ENCODE measurements at places on chromosomes 13 and 19.

- no peak for DNase-seq
Observed at GRCh38 chr19:46502891-46503290, 7.2 kb upstream of the PNMA8B start.

DNA sequence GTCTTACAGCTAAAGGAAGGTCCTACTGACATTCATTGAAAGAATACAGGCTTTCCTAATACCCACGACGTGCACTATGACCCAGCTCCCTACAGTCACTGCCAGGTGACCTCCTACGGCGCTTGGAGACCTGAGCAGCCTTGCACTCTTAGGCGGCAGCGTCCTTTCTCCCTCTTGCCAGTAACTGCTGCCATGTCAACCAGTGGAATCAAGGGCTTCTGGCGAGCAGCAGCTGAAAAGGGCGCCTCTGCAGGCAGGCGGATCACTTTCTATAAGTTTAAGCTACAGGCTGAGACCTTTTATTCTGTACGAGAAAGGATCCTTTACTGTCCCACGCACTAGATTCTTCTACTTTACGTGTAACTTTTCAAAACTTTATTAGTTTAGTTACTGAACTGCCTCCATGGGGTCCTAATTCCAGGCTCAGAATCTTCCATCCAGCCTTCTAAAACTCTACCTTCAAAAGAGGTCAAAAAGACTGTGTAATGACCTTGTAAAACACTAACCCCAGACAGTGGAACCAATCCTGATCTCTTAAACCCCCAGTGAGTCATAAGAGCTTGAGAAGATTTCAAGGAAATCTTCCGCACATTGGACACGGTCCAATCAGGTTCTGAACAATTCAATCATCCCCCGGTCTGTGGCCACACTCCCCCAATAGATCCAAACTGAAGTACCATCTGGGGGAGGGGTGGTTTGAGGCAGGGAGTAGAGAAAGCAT, 1.9 kb downstream of the KCTD12 start:
- DNase-seq = peak; percentile 24

- no peak for DNase-seq
Observed at GRCh38 chr19:48967346-48968178, 2.5 kb downstream of the FTL start.

GRCh38 chr13:113146750-113147149, 11.7 kb upstream of the PROZ start:
- no peak for DNase-seq

GRCh38 chr13:41419206-41419605, 38.1 kb upstream of the RGCC start:
- no peak for DNase-seq

GRCh38 chr19:33089010-33089409, 8.0 kb downstream of the GPATCH1 start:
- DNase-seq = no peak

- DNase-seq = no peak
Observed at GRCh38 chr13:48040896-48041295, 3.4 kb downstream of the NUDT15 start.

- DNase-seq = peak; percentile 6
Observed at GRCh38 chr19:13952931-13953531, 722 bp downstream of the DCAF15 start.

DNA sequence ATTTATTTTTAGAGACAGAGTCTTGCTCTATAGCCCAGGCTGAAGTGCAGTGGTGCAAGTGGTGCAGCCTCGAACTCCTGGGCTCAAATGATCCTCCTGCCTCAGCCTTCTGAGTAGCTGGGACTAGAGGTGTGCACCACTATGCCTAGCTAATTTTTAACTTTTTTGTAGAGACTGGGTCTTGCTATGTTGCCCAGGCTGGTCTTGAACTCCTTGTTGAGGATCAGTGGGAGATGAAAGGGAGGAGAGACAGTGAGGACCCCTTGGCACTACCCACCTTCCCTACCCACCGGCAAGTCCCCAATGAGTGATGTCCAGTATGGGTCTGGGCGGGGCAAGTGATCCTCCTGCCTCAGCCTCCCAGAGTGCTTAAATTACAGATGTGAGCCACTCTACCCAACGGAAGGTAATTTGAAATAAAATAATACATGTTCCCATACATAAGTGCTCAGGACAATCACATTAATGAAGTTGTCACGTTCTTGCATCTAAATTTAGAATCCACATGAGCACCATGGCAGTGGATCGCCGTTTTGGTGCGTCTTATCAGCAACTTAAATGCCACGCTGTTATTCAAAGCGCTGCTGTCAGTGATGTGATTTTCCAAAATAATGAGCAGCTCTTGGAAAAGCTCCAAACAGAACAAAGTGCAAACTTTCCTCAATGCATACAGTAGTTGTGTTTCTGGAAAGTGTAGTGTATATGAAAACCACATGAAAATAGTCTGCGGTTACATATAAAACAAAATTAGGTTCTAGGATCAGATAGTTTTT, 5.9 kb upstream of the ARL11 start:
- no peak for DNase-seq

DNA sequence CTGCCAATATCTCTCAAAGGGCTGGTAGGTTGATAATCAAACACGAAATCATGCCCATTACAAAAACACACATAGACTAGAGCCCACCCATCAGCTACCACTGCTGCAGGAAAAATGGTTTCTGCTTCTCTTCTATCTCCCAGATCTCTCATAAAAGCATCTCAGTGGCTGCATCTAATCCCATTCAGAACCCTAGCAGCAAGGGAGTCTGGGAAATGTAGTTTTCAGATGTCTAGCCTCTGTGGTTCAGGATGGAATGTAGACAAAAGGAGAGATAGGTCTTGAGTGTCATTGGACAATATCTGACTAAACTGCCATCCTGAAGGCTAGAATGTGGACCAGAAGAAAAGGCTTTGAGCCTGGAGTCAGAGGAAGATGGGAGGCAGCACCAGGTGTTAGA, 32.1 kb downstream of the RDH8 start:
- DNase-seq = peak; percentile 40

GRCh38 chr19:6274756-6275155, 5.0 kb downstream of the MLLT1 start:
- no peak for DNase-seq

DNA sequence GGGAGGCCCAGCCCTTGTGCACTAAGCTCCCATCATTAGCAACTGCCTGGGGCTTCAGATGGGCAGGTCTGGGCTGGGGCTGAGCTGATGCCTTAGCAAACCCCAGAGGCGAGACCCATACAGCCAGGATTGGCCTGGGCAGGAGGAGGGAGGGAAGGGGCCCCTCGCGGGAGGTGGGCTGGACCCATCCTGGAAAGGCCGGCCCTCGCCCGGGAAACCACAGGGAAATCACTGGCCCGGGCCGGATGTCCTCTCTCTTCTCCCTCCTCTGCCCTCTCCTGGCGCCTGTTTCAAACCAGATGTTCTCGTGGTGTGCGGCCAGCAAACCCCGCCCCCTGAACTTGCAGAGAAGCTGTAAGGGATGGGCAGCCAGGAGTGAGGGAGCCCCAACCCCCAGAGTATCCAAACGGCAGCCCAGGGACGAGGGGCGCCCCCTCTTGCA, 43.1 kb downstream of the TMEM255B start:
- DNase-seq = peak; percentile 35

GRCh38 chr19:42111384-42111783, 20.9 kb downstream of the POU2F2 start:
- DNase-seq = no peak

GRCh38 chr19:5547881-5548280, 19.9 kb downstream of the TINCR start:
- peak; percentile 77 for DNase-seq

GRCh38 chr13:99972190-99972731, 694 bp upstream of the ZIC5 start:
- no peak for DNase-seq

- DNase-seq = no peak
Observed at GRCh38 chr13:114204894-114205293, 25.8 kb downstream of the CFAP97D2 start.

DNA sequence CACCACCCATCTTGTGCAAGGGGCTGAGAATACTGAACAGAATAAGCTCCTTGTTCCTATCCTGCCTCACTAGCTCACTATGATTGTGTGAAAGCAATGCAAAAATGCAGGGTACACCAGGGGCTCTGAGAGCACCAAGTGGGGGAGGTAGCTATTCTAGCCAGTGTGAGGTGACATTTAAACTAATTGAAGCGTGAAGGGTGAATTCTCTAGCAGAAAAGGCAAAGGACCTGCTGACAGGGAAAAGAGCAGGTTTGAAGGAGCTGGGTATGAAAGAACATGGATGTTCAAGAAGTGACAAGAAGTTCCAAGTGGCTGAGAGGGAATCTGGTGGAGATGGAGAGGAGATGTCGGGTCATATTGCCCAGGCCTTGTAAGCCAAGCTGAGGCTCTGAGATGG, 64.2 kb downstream of the SIAH3 start:
- DNase-seq = no peak

DNA sequence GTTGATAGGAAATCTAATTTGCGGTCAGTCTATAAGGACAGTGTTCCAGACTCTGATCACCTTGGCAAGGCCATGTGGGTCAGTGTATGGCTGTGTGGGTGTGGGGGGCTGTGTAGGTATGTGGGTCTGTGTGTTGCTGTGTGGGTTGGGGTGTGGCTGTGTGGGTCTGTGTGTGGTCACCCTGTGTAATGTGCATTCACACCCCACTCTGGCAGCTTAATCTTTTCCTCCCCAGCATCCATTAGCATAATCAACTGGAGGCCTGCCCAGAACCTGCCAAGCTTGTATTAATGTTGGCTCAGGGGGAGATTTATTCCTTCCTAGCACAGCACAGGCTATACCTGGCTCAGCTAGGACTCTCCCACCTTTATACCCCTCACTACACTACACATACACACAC, 203.2 kb downstream of the TUBA3C start:
- DNase-seq = no peak

GRCh38 chr19:1467490-1468273, 11.3 kb downstream of the C19orf25 start:
- no peak for DNase-seq

DNA sequence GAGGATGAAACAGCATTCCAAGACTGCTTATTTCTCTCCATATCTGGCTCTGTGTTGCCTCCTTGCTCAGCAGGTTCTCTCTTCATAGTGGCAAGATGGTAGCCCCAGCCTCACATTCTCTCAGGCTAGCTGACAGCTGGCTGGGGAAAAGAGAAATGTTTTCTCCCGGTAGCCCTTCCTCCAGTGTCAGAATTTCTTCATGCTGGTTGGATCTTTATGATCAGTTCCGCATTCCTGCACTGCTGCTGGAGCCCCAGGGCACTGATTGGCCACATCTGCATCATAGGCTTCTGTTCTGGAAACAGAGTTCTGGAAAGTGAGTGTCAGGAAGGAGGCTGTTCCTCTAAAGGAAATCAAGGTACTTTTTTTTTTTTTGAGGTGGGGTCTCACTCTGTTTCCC, 24.6 kb downstream of the POP4 start:
- no peak for DNase-seq

DNA sequence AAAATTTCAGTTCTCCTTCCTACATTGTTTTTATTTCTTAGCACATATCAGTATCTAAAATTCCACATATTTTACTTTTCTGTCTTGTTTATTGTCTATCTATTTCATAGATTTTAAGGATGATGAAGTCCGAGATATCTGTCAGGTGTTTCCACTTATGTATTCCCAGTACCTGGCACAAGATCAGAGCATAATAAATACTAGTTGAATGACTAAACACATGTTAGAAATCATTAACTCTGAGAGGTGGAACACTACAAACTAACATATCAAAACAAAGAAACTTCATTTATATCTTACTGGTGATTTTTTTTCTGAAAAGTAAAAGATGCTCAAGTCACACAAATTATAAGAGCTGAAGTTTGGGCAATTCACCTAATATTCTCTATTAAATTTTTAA, 1208.3 kb downstream of the PCDH9 start:
- no peak for DNase-seq

GRCh38 chr13:77423296-77423695, 96.4 kb upstream of the MYCBP2 start:
- no peak for DNase-seq

DNA sequence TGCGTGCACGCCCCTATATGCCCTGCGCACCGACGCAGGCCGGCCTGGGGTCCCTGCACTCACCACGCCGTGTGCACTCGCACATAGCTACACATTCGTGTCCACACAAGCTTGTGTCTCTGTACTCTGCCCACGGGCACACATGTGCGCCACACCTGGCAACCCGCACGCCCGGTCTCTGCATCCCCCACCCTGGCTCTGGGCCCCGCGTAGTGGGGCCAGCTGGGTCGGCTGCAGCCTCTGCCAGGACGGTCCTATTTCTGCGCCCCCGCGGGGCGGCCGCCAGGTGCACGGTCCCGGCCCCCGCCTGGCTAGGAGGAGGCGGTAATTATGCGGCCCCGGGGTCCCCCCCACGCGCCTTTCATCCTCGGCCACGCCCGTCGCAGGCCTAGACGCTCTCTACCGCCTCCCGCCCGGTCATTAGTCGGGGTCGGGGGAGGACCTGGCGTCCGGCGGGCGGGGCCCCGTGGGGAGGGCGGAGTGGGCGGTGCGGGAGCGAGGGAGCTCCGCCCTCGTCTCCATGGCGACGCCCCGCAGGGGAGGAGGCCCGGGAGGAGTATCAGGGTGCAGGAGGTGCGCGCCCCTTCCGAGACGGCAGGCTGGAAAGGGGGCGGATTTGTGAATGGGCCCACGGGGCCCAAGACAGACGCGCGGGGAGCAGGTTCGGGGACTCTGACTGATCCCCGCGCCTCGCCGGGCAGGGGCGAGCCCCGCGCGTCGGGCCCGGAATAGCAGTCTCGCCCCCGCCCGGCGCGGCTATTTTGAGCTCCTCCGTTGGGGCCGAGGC, 2.8 kb upstream of the CIRBP start:
- peak; percentile 74 for DNase-seq

DNA sequence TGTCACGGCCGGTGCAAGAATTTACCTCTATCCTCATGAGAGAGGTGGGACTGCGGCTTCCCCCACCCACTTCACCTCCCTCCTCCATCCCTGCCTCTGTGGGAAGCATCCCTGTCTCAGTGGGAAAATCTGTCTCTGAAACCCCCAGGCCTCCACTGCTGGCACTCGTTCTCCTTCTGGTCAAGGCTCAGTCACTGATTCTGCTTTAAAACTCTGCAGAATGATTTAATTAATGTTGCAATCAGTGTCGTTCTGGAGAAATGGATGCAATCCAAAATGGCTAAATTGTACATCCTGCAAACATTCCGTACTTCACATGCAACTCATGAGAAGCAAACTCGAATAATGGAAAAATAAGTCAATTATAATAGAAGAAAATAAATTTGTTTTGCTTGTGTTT, 5.6 kb downstream of the RASL11A start:
- no peak for DNase-seq

DNA sequence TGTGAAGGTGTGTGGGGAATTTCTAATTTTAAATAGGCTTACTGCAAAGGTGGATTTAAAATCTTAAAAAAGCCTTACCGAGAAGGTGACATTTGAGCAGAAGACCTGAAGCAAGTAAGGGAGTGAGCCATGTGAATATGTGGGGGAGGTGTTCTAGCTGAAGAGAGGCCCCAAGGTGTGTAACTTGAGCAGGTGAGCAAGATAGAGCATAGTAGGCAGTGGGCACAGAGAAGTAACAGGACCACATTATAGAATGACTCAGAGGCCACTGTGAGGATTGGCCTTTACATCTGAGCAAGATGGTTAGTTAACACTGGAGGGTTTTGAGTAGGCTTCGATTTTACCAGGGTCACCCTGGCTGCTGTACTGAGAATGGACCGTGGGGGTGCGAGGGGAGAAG, 22.6 kb downstream of the TM9SF2 start:
- no peak for DNase-seq

GRCh38 chr19:3543150-3544057, 4.4 kb downstream of the TEKTIP1 start:
- peak; percentile 21 for DNase-seq

Measured in SK-MEL-5 (cell line).